ENCODE measurements at places on chromosomes 4 and X.
A peak's percentile ranks its signal among the peaks of the same experiment; 100 is the strongest.

- DNase-seq: no peak
Measured at GRCh38 chr4:118767109-118767508, 68.8 kb downstream of the SEC24D start.

GRCh38 chrX:129980001-129980401, 2.4 kb upstream of the BCORL1 start:
- no peak for DNase-seq

GRCh38 chrX:14232688-14233087, 203.0 kb upstream of the GEMIN8 start:
- no peak for DNase-seq

DNA sequence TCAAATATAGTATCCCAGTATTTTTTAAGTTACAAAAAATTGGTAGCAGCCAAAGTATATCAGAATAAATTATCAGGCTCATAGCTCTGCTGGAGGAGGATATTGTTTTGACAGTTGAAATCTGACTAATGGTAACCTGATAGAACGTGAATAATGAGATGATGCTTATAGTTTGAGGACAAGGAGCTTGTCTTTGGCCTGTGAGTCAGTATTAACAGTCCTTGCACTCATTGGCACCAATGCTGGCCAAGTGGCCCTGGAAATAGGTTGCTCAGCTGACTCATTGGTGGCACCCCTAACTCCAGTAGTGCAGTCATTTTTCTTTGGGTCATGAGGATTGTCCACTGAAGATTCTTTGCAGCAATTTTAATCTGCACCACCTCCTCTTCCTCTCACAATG, 203.3 kb upstream of the JADE1 start:
- DNase-seq: no peak

DNA sequence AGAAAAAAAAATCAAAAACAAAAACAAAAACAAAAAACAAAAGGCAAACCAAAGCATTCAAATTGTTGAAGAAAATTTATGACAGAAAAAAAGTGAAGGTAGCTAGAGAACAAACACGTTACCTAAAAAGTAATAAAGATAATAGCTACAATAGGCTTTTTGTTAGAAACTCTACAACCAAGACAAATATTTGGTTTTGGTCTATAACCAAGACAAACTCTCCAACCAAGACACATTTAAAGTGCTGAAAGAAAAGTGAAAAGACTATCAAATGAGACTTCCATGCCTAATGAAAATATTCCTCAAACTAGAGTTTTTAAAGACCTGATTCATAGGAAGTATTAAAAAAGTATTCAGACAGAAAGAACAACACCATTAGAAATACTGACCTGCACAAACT, 391.9 kb upstream of the NDST4 start:
- no peak for DNase-seq

DNA sequence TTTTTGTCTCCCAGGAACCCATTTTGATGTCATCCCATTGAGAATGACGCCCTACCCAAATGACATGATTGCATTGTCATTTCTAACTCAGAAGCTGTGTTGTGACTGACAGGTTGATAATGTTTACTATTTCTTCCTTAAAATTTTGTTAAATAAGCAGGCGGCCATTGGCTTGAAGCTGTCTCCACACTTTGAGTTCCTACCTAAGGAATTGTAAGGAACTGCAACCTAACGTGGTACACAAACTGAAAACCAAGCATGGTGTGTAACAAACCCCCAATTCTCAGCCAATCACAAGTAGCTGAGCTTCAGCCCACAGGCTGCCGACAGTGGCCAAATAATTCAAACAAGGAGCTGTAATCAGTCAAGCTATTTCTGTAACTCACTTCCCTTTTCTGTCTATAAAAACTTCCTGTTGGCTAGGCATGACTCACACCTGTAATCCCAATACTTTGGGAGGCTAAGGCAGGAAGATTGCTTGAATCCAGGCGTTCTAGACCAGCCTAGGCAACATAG, 2.9 kb upstream of the MND1 start:
- peak; percentile 32 for DNase-seq

- no peak for DNase-seq
Measured at GRCh38 chr4:22201256-22201655, 252.7 kb upstream of the KCNIP4 start.

DNA sequence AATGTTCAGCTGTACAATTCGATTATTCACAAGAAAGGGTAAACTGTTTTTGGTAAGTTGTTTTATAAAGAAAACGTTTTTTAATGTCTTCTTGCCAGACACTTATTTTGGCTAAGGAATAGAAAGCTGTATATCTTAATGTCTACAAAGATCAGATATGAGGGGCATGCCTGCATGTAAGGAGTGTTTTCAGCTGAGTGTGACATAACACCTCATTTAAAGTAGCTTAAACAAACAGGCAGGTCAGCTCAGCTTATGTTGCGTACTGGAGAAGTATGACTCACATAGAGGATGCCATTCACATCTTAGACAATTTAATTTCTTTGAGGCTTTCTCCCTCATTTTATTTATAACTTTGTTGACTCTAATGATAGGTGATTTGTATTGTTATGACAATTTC, 30.4 kb downstream of the LAMTOR3 start:
- no peak for DNase-seq

DNA sequence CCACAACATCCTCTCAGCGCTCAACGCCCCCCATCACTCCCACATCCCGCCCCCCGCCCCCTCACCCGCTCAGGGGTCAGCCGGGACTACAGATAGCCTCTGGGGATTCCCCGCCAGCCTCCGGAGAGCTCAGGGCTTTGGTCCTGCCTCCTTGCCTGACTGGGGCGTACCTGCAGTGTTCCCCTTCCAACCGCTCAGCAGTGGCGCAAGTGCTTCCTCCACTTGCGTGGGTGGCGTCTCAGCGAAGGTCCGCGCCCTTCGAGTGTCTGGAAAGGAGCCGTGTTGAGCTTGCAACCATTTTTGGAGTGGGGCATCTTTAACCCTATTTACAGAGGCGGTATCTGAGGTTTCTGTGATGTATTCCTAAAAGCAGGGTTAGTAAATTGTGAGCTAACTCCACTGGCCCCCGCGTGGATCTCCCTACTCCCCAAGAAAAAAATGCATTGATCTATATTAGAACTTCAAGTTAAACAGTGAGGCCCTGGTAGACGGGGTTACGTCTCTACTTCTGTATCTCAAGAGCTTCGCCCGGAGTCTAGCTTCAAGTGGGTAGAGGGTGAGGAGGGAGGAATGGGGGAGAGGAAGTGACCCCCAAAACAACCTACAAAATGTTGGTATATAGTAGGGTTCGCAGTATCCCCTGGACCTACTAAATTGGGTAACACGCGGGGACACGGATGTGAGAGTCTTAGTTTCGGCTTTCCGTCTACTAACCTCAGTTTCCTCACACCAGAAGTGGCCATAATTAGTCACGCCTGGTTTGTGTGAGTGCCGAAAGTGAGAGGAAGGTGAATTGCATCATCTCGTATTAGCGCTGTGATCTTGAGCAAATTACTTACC, 16.1 kb downstream of the NKX3-2 start:
- peak; percentile 4 for DNase-seq

- DNase-seq: no peak
Measured at GRCh38 chr4:165915215-165915614, 42.2 kb downstream of the TLL1 start.

DNA sequence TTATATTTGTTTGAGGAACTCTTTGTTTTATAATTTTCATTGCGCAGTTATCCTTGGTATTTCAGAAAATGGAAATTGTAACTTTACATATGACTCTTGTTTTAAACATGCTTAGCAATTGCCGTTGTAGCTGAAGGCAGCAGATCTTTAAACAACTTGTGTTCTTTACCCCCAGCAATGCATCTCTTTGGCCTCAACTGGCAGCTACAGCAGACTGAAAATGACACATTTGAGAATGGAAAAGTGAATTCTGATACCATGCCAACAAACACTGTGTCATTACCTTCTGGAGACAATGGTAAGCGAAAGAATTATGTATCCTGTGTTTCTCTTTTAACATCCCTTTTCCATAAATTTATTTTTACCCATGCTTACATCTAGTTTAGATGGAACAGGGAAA, 263.6 kb downstream of the DCTD start:
- DNase-seq: no peak

- DNase-seq: no peak
Measured at GRCh38 chr4:26459054-26459755, 31.1 kb downstream of the CCKAR start.

GRCh38 chr4:24103434-24104157, 213.7 kb upstream of the PPARGC1A start:
- no peak for DNase-seq

DNA sequence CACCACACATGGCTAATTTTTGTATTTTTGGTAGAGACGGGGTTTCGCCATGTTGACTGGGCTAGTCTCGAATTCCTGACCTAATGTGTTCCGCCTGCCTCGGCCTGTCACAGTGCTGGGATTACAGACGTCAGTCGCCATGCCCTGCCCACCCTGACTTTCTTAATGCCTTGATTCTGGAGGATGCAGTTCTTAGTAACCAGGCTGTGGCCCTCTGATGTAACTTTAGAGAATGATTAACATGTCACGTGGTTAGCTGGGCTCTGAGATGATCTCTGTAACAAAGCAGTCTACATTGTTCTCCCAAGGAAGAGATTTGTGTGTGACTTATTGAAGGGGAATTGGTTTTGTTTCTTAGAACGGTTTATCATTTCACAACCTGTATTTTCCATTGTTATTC, 30.6 kb downstream of the ANK2 start:
- DNase-seq: no peak

DNA sequence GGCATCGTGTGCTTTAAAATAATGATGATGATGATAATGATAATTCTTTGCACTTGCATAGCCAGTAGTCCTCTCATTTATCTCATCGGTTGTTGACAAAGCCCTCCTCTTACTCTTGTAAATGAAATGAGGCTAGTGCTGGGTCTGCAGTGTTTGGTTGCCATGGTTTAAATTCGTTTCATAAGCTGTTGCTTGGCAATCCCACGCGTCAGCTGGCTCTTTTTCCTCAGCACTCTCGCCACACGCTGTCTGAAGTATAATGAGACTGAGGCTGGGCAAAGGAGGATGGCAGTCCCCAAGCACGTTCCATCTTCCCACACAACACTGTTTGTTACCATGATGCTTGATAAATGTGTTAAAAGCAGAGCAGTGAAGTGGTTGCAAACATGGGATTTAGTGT, 15.5 kb downstream of the PAGE4 start:
- DNase-seq: no peak

- no peak for DNase-seq
Measured at GRCh38 chr4:146338512-146338911, 124.2 kb downstream of the REELD1 start.

DNA sequence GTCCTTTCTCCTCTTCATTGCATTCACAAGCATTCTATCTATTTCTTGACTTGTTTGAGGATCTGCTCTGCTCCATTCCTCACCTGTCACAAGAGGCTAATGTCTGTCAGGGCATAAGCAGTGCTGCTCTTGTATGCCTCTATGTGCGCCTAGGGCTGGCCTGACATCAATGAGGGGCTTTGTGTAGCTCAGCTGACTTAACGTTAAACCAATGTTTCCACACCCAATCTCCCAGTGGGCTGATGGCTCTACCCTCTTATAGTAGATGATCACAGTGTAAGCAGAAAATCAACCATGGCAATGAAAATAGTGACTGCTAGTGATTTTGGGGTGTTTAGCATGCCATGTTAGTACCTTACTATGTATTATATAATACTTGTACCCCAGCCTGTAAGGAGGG, 139.0 kb downstream of the UNC5C start:
- DNase-seq: no peak

DNA sequence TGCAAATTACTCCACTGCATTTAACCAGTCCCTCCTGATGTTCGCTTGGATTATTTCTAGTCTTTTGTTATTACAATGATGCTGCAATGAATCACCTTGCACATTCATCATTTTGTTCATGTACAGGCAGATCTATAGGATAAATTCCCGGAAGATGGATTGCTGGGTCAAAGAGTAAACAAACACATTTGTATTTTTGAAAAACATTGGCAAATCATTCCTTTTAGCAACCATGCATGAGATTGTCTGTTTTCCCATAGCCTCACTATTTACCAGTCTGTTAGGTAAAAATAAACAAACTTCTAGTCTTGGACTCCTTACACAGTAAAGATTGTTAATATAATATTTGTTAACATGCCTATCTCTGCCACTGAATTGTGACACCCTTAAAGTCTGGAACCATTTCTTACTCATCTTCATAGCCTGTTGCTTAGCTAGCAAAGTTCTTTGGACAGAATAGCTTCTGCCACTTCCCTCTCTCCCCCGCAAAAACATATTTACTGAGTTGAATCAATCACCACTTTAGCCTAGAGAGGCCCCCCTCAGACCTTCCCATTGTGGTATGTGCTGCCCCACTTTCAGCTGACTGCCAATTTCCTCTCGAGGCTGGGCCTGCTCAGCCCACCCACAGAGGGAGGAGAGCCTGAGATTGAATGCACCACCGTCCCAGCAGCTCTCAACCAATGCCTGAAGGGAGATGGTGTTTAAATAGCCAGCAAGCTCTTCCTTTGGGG, 108.4 kb upstream of the ATXN3L start:
- DNase-seq: no peak

- no peak for DNase-seq
Measured at GRCh38 chr4:48766131-48766792, 13.8 kb downstream of the FRYL start.

DNA sequence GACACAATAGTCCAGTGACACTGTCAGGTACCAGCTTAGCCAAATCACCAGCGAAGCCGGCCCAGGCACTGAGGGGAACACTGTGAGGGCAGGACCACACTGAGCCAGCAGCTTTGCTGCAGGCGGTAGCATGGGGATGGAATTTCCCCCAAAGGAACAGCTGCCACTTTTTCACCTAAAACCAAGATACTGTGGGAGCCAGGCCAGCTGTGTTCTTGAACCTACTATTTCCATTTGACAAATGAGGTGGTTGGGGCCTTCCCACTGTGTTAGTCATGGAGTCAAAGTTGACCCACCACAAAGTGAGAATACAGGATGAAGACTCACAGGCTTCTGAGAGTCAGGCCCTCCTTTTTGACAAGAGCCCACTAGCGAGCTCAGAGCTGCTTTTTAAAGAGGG, 70.7 kb upstream of the SH3RF1 start:
- DNase-seq: no peak

DNA sequence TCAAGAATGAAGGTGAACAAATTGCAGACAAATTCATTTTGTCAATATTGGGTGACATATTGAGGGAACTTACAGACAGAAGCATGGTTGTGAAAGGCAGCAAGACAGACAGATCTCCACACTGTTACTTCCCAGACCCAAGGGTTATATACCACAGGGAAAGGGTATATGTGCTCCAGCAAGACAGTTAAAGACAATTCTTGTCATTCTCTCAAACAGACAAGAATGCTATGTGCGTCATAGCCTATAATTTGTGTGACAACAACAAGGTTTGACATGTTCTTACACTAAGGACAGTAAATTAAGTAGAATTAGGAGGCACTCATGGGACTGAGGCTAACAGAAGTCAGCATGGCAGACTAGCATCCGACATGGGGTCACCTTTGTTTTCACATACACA, 214.3 kb downstream of the INPP4B start:
- DNase-seq: no peak

GRCh38 chrX:1885116-1885515, 270.3 kb downstream of the ASMT start:
- DNase-seq: no peak

- no peak for DNase-seq
Measured at GRCh38 chr4:140645614-140646412, 77.1 kb upstream of the UCP1 start.

- no peak for DNase-seq
Measured at GRCh38 chrX:14817571-14817970, 55.3 kb downstream of the FANCB start.

- DNase-seq: no peak
Measured at GRCh38 chrX:11363069-11363594, 69.9 kb downstream of the AMELX start.

GRCh38 chr4:99586322-99586721, 11.7 kb downstream of the MTTP start:
- no peak for DNase-seq

GRCh38 chr4:11011249-11011648, 326.7 kb upstream of the CLNK start:
- DNase-seq: no peak
